ENCODE measurements at places on chromosomes 4 and X. TPM values are rescaled to one million over a fixed set of nuclear protein-coding genes. Genes with fewer than 3 reads are reported as not detected.

DNA sequence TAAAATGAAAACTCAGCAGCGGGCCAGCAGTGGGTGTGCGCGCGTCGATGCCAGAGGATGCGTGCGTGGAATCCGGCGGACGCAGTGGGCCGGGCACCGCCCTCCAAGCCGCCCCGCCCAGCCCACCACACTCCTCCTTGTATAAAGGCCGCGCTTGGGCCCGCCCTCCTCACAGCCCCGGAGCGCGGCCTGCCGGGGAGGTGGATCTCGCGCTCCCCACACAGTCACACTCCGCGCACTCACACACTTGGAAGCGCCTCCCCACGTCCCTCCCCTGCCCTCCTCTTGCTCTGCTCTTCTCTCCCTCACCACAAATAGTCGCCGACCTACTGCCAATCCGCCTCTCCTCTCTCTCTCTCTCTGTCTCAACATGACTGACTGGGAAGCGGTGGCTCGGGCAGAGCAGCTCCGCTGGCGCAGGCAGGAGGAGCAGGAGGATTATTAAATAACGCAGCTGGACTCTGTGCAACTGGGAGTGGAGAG lies at the start of gene CCSER1:
Gene CCSER1, plus strand, starts transcription at position 172 of the 483 bp plus-strand sequence.
- peak; percentile 57 for DNase-seq

PAGE2 gene
- total RNA-seq = not detected

GRCh38 chrX:81229229-81229628 lies 27.3 kb downstream of the SH3BGRL start:
- no peak for DNase-seq

GRCh38 chr4:7516773-7517144 lies 82.0 kb upstream of the PSAPL1 start:
- DNase-seq = no peak
